GM06990 (cell line): ENCODE measurements at places on chromosomes 4 and X.

DNA sequence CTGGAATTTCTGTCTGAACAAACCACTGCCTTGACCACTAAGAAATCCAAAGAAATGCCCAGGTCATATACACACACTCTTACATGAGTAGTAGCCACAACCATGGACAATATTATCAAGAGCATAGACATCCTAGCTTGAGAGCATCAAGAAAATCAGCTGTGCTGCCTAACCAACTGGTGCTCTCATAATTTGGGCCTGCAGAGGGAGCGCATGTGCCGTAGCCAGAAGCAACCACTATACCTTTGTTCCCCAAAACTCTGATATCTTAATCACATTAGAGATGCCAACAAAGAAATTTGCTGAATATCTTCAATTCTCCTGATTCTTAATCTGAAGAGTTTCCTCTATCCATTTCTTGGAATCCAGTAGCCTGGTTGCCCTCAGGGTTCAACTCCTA, 163.6 kb downstream of the ZNF674 start:
- peak; percentile 9 for DNase-seq

- DNase-seq, result no peak
Observed at GRCh38 chr4:16897991-16898827, at the start of gene LDB2. Gene LDB2, minus strand, starts transcription at chr4:16898645.

DNA sequence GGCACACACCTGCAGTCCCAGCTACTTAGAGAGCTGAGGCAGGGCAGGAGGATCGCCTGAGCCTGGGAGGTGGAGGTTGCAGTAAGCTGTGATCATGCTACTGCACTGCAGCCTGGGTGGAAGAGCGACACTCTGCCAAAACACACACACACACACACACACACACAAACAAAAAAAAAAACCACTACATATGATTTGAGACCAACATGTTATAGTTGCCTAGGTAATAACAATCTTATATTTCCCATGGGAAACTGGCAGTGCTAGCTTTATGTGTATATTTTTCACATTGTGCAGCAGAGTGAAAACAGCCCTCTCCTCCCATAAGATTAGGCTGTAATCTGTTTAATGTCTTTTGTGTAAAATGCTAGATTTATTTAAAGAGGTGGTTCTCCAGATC, 3.1 kb upstream of the FAM241A start:
- DNase-seq, result no peak

- DNase-seq, result no peak
Observed at GRCh38 chr4:83644677-83645659, 109.1 kb downstream of the GPAT3 start.

DNA sequence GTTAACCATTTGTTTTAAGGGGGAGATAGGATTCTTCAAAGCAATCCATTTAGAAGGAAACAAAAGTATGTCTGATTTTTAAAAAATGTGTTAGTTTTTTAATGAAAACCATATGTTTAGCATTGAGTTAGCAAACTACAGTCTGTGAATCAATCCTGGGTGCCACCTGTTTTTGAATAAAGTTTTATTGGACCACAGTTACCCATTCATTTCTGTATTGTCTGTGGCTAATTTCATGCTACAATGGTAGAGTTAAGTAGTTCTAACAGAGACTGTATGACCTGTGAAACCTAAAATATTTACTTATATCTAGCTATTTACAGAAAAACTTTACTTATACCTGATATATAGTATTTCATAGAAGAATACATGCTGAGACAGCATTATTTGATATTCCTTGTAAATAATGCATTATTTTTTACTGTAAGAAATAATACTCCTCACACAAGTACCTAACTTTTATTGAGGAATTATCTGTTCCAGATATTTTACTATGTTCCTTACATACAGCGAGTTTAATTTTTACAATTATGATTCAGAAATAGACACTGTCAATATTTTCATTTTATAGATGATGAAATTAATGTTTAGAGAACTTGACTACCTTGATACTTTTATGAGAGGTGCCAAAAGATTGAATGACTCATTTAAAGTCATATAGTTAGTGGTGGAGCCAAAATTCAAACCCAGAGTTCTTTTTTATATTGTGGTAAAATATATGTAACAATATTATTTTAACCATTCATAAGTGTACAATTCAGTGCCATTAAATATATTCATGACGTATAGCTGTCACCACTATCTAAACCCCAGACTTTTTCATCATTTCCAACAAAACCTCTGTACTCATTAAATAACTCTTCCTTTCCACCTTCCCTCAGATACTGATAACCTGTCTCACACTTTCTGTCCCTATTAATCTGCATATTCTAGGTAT, 122.0 kb downstream of the GLUD2 start:
- DNase-seq, result no peak

GRCh38 chrX:155262970-155263754, 1.1 kb downstream of the RAB39B start:
- no peak for DNase-seq

DNA sequence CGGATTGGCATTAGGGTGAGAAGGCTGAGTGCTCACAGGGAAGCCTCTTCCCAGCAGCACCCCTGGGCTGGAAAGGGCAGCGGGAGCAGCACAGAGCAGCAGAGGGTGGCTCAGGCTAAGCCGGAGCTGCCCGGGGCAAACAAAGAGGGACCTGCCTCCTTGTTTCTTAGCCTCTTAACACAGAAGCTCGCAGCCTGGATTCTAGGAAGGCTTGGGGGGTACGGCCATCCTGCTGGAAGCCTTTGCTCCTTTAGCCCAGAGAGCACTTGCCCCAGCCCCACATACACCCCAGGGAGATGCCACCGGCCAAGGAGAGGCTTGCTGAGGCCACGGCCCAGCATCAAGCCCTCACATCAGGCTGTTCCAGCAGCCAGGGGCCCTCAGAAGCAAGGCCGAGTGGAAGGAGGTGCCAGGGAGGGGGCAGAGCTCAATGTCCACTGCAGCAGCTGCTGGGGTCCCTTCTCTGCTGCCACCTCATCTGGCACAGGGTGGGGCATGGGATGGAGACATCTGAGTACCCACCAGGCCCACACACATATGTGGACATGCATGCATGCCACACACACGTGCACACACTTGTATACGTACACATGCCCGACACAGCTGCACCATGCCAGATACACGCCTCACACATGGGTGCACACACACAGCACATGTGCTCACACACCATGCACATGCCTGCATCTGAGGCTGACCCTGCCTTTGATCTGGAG, 20.3 kb upstream of the SPON2 start:
- DNase-seq, result peak; percentile 3

GRCh38 chr4:25786497-25787065, 76.2 kb downstream of the SEL1L3 start:
- DNase-seq, result no peak

DNA sequence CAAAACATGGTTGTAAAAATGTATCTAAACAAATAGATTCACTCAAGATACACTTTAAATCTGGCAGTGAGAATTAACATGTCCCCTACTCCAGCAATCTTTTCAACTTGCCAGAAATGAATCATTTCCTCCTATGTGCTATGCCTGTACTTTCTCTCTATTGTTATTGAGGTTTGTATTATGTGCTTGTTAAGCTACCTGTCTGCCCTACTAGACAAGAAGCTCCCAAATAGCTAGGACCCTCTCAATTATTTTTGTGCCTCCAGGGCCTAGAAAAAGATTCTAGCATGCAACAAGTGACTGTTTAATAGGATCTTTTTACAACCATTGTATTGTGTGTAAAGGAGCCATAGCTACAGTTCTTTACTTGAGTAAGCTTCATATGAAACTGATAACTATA, 3.5 kb upstream of the SAP30 start:
- DNase-seq, result peak; percentile 13

DNA sequence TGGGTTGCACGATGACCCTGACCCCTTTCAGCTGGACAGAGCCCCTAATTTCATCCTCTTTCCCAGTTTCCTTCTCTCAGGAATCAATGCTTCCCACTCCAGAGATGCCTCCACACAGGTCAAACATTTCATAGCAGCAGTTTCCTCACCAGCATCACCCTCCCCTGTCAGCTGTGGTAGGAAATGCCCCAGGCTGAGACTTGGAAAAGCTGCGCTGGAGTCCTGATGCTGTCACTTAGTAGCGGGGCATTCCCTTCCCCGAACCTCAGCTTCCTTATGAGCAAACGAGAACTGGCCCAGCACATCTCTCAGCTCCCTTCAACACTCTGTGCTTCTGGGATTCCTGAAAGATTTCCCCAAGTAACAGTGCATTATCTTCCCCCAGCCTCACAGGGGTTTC, 2.7 kb downstream of the GJB1 start:
- DNase-seq, result no peak

DNA sequence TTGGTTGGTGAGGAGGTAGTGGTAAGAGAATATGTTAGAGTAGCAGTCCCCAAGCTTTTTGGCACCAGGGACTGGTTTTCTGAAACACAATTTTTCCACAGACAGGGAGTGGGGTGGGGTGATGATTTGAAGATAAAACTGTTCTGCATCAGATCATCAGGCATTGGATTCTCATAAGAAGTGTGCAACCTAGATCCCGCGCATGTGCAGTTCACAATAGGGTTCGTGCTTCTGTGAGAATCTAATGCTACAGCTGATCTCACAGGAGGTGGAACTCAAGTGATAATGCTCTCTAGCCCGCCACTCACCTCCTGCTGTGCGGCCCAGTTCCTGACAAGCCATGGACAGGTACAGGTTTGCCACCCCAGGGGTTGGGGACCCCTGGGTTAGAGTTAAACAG, 423.3 kb downstream of the GPAT3 start:
- DNase-seq, result no peak

- DNase-seq, result no peak
Observed at GRCh38 chr4:188778905-188779304, 639.7 kb downstream of the TRIML1 start.

DNA sequence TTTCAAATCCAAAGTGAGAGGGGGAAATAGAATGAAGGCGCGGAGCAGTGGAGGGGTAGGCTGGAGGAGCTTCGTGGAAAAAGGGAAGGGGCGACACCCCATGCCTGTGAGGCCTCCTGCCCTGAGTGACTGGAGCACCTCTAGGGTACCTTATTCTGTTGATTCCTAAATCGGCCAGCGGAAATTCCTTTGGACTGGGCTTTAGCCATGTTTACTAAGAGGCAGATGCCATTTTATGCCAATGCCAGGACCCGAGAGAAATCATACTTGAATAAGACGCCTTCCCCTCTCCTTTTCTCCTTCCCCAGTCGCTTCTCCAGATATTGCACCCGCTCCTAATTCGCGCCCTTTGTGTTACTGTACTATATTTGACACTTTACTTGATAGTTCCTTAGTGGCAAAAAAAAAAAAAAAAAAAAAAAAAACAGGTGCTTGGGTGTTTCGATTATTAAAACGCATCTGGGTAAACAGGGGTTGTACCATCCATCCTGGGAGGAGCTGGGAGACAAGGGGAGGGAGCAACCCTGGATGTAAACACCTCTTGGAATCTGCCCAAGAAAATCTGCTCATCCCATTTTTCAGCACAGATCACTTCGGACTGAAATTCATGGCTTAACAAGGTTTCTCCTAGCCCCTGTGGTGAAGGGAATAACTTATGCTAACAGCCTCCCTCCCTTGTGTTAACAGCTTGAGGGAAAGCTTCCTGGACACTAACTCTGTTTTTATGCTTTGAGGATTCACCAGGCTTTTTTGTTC, 1.5 kb downstream of the BMP3 start:
- no peak for DNase-seq

DNA sequence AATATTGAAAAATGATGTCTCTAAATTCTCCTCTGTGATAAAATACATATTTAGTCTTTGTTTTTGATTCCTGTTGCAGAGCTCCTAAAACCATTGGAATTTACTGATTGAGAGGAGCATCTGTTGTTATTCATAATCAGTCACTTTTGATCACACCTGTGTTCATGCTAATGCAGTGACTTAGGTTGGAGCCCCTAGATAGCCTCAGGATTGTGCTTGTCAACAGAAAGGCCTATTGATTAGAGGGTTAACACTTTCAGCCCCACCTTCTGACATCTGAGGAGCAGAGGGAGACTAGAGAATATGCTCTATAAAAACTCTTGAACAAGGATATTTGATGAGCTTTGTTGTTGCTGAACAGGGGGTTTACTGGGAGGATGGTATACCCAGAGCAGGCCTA, 409.5 kb upstream of the ADGRL3 start:
- no peak for DNase-seq

DNA sequence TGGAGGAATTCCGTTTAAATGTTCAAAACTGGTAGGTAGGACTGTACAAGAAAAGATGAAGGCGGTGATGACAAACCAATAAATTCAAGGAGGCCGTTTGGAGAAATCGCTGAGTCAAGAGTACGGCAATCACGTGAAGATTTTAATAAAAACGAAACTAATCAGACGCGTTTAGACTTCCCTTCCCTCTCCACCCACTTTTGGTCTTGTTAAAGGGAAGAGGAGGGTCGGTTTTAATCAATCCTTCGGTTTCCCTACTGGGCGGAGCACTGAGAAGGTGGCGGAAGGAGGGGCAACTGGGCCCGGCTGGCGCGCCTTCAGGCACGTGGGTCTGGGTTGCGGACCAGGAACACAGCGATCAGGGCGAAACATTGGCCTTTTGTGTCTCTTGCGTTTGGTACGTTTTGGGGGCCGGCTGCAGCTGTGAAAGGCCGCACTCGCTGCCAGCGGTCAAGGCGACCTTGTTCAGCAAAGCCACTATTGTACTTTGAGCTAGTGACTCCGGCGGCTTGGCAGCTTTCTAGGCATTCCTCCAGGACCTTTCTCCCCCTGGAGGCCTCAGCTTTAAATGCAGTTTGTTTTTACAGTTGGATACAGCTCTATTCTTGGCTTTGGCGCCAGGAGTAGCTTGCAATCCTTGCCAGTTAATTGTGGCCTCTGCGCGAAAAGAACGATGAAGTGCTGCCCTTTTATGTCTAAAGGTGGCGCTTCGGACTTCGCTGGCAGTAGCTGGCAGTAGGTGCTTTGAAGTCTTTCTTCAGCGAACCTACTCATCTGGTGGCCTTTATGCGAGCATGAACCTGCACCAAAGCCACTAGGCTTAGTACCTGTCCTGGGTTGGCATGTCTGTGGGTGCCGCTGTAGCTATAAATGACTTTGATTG, 16.8 kb upstream of the LAMP2 start:
- peak; percentile 75 for DNase-seq

- no peak for DNase-seq
Observed at GRCh38 chr4:57249083-57249482, 138.9 kb upstream of the IGFBP7 start.

- no peak for DNase-seq
Observed at GRCh38 chr4:11739992-11740391, 311.3 kb upstream of the HS3ST1 start.

- DNase-seq, result no peak
Observed at GRCh38 chr4:75876218-75876617, 26.0 kb downstream of the PPEF2 start.

DNA sequence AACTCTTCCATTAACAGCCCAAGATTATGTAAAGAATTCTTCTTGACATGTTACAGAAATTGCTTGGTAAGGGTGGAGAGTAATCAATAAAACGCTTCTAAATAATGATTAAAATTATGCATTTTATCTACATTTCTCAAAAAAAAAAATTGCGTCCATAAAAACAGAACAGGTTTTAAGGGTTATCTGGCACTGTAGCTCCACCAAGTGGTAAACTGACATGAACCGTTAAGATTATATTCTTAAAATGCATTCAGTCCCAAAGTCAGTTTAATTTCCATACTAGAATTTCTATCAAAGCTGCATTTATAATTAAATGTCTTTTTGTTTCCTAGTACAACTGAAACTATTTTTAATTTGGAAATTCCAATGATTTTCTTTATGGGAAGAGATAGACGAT, 214.0 kb upstream of the UGT8 start:
- peak; percentile 9 for DNase-seq
